GM04504 (cell line): ENCODE measurements at places on chromosomes 11 and 22.
A peak's percentile ranks its signal among the peaks of the same experiment; 100 is the strongest.

GRCh38 chr11:86673872-86674750, 1.7 kb upstream of the ME3 start:
- DNase-seq: no peak

DNA sequence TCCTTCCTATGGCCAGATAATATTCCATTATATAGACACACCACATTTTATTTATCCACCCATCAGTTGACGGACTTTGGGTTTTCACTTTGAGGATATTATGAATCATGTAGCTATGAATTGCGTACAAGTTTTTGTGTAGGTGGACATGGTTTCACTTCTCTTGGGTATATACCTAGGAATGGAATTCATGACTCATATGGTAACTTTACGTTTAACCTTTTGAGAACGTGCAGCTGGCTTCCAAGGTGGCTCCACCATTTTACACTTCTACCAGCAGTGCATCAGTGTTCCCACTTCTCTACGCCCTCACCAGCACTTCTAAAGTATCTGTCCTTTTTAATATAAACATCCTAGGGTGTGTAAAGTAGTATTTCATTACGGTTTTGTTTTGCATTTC, 112.0 kb downstream of the PLEKHA7 start:
- DNase-seq: no peak

GRCh38 chr11:95264881-95265280, 33.9 kb upstream of the SESN3 start:
- DNase-seq: no peak

GRCh38 chr11:79090191-79090705, 350.6 kb downstream of the TENM4 start:
- no peak for DNase-seq

DNA sequence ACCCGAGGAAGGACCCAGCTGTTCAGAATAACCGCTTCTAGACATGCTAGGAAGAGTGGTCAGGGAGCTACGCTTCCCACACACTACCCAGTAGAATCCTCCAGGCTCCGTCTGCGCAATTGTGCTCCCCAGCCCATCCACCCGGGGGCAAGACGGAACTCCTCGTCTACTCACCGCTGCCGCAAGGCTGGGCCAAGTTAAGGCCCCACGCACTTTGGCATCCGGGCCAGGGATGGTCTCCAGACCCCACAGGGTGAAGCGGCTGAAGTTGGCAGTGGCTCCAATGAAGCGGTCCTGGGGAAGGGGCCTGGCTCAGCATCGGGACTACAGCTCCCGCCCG, 757 bp downstream of the RNASEH2C start:
- DNase-seq: no peak

DNA sequence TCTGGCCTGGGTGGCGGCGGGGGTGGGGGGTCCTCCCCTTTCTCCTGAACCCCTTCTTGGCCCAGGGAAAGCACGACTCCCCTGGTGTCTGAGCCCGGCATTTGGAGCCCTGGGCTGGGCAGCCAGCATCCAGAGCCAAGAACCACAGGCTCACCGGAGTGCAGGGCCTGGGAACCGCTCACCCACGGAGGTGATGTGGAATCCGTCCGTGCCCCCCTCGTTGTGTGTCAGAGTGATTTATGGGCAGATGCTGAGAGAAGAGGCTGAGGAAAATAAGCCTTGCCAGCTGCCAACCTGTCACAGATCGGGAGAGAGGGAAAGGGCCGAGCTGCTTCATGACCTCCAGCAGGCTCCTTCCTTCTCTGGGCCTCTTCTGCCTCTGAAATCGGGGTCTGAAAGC, 33.7 kb downstream of the WNT11 start:
- DNase-seq: no peak

- no peak for DNase-seq
Measured at GRCh38 chr11:32594272-32594671, 10.6 kb downstream of the EIF3M start.

- DNase-seq: peak; percentile 30
Measured at GRCh38 chr11:121722431-121723245, 269.9 kb upstream of the SORL1-AS1 start.

GRCh38 chr22:37623075-37624016, 14.7 kb downstream of the GGA1 start:
- DNase-seq: no peak

- DNase-seq: no peak
Measured at GRCh38 chr11:126390272-126390867, 34.9 kb downstream of the ST3GAL4 start.

DNA sequence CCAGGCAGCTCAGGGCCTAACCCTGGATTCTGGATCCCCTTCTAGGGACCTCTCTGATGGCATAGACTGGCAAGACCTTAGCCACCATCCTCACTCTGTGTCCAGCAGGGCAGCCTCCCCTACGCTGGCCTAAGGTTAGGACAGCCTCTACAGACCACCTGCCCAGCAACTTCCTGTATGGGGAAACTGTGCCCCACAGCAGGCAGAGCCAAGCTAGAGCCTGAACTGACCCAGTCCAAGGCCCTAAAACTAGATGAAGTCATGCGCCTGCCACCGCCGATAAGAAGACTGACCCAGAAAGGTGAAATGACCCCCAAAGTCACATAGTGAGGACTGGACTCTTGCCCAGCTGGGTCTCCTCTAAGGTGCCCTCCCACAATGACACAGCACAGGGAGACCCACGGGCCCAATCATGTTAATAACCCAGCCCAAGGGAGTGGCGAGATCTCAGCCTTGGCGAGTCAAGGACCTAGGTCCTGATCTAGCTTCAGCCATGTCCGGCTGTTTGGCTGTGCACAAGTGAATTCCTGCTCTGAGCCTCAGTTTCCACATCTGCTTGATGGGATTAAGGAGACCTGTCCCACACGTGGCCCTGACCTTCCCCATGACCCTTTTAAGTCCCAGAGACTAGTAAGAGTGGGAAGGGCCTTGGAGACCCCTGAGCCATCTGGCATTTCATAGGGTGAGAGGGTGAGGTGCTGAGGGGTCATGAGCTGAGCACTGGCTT, 17.6 kb downstream of the STARD10 start:
- DNase-seq: no peak

DNA sequence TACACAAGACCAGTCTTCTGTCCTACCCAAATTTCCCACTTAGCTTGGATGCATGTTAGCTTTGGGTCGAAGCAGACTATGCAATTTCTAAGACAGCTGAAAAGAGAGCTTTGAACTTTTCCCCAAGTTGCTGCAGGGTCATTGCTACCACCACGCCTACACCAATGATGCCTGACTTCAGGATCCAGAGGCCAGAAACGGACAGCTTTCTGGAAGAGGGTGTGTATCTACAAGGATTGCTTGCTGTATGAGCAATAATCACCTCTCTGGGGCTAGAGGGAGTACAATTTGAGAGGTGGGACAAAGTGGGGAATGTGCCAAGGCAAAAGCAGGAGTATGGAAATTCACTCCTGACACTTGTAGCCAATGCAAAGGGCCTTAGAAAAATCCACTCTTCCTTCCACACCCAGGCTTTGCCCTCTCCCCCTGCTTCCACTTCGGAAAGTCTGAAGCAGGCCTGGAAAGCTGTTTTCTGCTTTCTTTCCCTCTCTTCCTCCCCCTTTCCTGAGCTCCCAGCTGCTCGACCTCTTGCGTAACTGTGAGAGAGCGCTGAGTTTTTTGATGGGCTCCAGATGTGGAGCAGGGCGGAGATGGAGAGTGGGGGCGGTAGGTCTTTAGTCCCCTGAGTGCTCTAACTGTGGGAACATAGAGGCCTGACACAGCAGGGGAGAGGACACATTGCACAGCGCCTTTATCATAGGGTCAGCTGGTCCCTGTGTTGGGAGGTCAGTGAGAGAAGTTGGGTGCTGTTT, 2.1 kb upstream of the PHLDB1 start:
- peak; percentile 95 for DNase-seq

DNA sequence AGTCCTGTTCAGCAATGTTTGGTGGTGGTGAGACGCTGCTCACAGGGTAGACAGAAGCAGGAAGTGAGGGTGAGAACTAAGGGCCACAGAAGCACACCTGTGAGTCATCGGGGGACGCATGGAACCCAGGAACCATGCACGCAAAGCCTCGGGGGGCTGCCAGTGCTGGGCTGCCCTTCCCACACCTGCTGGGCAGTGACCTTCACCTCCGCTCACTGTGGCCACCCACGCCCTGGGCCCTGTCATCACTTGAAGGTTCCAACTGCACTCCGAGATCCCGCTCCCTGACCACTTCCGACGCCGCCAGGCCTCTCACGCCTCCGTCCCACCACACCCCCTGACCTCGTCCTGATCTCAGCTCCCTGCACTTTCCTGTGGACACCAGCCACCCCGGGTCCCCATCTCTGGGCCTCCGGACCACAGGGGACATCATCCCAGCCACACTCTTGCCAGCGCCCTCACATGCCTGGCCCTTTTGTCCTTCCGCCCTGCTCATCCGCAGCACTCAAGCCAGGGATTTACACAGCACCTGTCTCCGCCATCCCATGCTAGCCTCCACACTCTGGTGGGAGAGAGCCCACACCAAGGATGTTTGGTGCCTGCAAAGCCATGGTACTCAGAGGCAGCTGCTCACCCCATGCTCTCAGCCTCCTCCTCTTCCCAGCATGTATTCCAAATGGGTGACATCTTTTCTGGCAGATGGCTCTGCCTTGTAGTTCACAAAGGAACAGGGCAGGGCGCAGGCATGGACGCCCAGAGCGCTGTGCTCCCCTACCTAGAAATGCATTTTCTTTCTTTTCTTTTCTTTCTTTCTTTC, 23.1 kb upstream of the ATXN10 start:
- DNase-seq: no peak

DNA sequence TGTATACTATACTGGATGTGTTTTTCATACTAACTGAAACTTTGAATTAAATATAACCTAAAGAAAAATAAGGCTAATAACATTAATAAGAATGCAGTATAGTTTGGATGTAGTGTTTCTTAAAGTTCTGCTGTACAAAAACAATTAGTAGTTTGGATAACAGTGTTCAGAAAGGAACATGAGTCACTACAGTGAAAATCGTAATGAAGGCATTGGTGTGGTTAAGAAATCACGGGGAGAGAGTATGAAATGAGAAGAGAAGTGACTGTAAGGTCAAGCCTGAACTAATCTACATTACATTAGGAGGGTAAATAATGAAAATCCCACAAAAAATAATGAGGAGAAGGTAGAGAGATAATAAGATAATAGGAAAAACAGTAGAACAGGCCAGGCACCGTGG, 726.6 kb upstream of the ARHGAP42 start:
- DNase-seq: no peak

- DNase-seq: no peak
Measured at GRCh38 chr11:111194860-111195568, 50.5 kb upstream of the POU2AF2 start.

- DNase-seq: no peak
Measured at GRCh38 chr11:118734031-118734430, 54.6 kb upstream of the TREH start.

DNA sequence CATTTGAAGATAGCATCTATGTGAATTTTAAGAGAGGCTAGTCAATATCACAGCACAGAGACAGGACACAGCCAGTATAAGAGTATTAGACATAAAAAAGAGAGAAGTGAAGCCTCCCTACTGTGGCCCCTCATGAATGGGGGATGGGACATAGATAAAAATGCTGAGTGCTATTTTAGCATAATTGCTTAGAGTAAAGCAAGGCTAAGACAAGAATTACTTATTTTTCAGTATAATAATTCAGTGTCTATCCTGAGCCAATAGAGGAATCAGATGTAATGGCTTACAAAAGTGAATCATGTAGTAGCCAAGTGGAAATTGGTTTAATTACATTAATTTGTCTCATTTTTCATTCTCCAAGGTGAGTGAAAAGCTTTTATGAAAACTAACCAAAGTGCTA, 419.5 kb downstream of the NELL1 start:
- DNase-seq: no peak

- no peak for DNase-seq
Measured at GRCh38 chr22:34072585-34072984, 152.3 kb upstream of the LARGE1 start.

- no peak for DNase-seq
Measured at GRCh38 chr11:80584661-80585060, 1143.8 kb upstream of the TENM4 start.

DNA sequence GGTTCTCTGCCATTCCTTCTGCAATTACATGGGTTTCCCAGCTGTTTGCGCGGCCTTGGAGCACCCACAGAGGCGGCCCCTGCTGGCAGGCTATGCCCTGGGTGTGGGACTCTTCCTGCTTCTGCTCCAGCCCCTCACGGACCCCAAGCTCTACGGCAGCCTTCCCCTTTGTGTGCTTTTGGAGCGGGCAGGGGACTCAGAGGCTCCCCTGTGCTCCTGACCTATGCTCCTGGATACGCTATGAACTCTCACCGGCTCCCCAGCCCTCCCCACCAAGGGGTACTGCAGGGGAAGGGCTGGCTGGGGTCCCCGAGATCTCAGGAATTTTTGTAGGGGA, 2.6 kb downstream of the RCE1 start:
- DNase-seq: no peak

GRCh38 chr11:34397120-34397519, 39.3 kb upstream of the ABTB2 start:
- no peak for DNase-seq

- DNase-seq: no peak
Measured at GRCh38 chr11:95088946-95089619, 563 bp upstream of the ENDOD1 start.

- DNase-seq: no peak
Measured at GRCh38 chr22:42863349-42863961, 6.4 kb upstream of the ARFGAP3 start.

- DNase-seq: no peak
Measured at GRCh38 chr11:128260398-128260797, 327.0 kb downstream of the ETS1 start.

DNA sequence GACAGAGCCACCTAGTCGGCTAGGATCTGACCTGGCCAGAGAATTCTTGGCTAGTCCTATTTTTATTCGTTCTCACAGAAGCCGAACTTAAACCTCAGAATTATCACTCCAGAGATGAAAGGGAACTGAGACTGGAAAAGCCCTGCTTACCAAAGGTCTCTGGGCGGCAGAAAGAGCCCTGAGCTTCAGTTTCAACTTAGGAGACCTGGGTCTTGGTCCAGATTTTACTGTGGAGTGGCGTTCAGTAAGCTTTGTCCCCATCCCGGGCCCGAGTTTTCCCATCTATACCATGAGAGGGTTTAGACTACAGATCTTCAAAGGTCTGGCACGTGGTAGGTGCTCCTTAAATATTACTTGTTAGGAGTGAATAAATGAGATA, 516 bp downstream of the NEU3 start:
- no peak for DNase-seq

DNA sequence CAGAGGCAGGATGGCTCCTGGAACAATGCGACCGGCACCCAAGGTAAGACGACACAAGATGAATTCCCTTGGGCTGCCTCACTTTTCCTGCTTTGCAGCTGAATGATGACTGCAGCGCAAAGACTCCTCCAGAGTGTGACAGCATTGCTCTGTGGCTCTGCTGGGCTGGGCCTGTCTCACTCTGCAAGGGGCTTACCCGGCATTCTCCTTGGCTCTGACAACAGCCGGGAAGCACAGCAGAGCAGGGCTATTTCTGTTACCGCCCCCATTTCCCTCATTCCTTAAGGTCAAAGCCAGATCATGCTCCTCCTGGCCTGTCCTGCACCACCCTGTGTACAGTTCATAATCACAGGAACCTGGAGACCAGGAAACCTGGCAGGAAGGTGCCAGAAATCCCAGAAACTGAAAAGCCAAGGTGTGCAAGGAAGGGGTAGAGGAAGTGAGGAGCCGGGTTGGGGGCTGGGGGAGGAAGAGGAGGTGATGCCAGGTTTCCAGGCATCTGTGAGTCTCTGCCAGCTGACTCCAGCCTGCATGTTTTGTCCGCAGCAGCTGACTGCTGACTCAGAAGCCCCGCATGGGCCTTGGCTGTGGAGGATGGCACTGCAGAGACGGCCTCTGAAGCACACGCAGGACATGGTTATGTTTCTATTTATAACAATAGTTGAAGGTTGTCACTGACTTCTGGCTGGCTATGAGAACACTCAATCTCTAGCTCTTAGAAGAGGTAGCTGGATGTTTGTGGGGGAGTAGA, 113.6 kb downstream of the MICAL3 start:
- DNase-seq: peak; percentile 79
